ENCODE measurements at places on chromosomes 5 and 9. TPM values are rescaled to one million over a fixed set of nuclear protein-coding genes. Genes with fewer than 3 reads are reported as not detected.

The CYLC2 gene
- not detected for total RNA-seq

The SELENOP gene
- not detected for total RNA-seq

The PCDHGA3 gene
- total RNA-seq: 1.7 TPM

The ASTN2 gene
- total RNA-seq: 9.5 TPM

The CD14 gene
- 1.5 TPM for total RNA-seq

The MYMK gene
- not detected for total RNA-seq

The RANBP3L gene
- total RNA-seq: not detected

The FST gene
- total RNA-seq: 14.7 TPM

The PCDHB16 gene
- 1.7 TPM for total RNA-seq

DNA sequence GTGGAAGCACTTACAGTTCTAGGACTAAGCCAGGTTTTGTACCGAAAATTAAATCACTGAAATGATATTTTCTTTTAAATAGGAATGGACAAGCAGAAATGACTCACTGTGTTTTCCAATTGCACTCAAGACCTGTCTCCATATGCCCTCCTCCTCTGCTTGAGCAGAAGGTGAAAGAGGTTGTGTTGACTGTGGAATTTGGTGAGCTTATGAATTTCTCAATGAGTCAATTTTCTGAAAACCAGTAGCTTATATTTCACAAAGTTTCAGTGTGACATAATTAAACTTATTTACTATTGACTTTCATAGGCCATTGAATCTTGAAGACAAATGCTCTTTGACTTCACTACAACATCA is 249.9 kb downstream of the NPR3 start:
- DNase-seq: no peak

- DNase-seq: peak; percentile 68
These were observed 64.2 kb upstream of the ABL1 start for GRCh38 chr9:130770679-130771442.

DNA sequence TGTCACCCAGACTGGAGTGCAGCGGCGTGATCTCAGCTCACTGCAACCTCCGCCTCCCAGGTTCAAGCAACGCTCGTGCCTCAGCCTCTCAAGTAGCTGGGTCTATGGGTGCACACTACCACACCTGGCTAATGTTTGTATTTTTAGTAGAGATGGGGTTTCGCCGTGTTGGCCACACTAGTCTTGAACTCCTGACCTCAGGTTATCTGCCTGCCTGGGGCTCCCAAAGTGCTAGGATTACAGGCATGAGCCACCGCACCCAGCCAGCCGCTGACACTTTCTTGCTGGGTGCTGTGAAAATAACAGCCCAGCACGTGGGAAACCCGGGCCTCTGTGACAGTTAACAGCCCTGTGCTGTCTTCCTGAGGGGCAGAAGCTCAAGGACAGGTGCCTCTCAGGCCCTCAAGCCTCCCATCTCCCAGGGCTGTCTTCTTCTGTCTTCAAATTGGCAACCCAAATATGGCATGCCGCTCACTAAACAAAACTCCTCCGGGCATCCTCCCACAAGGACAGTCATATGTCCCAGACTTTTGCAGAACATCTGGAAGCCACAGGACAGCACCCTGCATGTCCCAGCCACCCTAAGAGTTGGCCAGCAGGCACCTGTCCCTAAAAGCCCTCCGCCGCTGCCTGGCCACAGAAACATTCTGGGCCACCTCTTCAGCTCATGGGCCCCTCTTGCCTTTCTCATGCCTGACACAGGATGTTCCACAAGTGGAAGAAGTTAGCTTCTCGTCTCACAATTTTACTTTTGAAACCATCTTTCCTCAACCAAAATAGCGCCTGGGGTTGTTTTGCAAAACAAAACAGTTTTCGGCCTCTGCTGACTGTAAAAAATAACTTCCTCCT is 233.6 kb downstream of the SYK start:
- DNase-seq: no peak

- DNase-seq: no peak
These were observed 107.7 kb downstream of the TENT4A start for GRCh38 chr5:6820851-6821479.

DNA sequence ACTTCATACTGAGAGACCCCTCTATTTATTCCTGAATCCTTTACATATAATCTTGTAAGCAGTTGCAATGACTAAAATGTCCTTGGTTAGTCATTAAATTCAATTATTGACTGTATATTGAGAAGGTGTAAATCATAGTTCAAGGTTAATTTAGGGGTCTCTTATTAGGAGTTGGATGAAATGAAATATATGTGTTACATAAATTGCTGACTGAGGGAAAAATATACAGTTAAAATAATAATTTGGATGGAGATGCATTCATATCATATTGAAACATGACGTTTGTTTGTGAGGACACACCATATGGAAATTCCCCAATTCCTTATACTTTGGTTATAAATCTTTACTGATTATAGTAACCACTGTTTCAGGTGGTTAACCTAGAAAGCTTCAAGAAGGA is 430.6 kb downstream of the PDE4D start:
- no peak for DNase-seq

DNA sequence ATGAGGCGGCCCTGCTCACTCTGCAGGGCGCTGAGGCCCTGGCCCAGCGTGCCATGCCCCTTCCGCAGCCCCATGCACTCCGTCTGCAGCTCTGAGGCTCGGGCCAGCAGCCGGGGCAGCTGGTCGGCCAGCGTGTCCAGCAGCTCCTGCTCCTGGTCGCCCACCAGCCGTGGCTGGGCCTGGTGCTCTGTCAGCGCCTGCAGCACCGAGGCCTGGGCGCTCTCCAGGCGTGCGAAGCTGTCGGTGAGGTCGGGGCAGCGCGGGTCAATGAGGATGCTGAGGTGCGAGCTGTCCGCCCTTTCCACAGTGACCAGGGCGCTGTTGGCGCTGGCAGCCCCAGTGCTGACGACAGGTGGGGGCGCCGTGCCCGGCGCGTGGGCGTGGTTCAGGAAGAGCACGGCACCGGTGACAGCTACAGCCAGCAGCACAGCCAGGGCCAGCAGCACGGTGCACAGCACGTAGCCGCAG is 9.4 kb downstream of the FIBCD1 start:
- DNase-seq: no peak

- DNase-seq: no peak
These were observed 74.0 kb downstream of the NSG2 start for GRCh38 chr5:174119468-174119881.

- no peak for DNase-seq
These were observed 37.6 kb upstream of the SLCO6A1 start for GRCh38 chr5:102536323-102536928.

- no peak for DNase-seq
These were observed 820 bp downstream of the FBP1 start for GRCh38 chr9:94638335-94639060.

GRCh38 chr9:136835932-136836904 is 6.1 kb upstream of the AJM1 start:
- no peak for DNase-seq

DNA sequence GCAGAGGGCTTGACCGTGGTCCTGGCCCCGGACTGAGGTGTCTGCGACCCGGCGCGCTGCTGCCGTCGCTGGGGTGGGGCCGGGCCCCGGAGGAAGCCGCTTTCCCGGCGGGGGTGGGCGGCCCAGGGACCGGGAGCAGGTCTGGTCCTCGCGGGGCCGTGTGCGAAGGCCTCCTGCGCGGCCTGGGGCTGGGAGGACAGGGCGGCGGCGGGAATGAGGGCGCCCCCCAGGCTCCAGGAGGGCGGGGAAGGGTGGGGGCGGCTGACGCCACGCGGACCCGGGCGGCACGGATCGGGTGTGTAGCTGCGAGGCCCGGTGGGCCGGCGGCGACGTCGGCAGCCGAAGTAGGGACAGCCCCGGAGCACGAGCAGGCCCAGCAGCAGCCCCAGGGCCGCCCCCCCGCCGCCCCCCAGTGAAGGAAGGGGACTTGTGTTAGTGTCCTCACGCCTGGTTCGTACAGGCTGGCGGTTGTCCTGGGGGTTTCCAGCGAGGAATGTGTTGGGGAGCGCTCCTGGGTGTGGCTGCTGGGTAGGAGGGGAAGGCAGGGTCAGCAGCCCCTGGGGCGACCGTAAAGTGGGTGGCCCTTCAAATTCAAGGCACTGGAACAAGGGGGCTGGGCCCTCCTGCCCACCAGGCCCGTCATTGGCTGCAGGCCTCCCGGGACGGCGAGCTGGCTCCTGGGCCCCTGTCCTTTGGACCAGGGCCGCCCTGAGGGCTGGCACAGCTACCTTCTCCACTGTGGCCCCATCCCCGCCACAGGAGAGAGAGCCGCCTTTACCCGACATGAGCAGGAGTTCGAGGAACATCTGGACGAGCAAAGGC is 597 bp upstream of the TMEM250 start:
- peak; percentile 35 for DNase-seq

DNA sequence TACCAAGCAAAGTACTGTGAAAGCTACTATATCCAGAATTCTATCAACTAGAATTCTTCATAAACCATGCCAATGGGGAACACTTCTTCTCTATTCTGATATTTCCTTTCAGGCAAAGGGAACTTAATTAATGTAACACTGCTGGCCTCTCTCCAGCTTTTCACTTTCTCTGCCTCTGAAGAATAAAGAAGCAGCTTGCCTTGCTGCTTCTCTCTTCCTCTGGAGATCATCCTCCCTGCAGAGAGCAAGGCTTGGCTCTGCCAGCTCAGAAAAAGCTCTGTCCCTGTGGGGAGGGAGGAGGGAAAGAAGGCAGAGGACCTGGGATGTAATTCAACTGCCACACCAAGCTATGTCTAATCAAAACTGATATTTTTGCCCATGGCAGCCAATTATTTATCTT is 6.5 kb downstream of the CTNND2 start:
- DNase-seq: no peak

- DNase-seq: peak; percentile 44
These were observed 36.4 kb downstream of the JADE2 start for GRCh38 chr5:134561871-134562296.

DNA sequence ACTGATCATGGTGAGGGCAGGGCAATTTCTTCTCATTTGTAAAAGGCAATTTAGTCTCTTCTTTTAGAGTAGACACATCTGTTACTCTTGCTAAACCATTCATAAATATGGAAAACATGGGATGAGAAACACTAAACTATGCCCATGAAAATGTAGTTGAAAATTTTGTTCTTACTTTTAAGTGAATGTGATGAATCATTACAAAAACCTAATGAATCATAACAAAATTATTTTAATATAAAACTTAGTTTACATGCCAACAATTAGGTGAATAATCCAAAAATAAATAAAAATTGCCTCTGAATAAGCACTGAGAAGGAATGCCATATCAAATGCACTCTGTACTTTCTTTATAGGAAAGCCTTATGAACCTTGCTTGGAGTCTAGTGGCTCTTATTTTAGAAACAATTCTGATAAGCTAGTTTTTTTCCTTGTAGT is 297.7 kb upstream of the EFNA5 start:
- peak; percentile 18 for DNase-seq

DNA sequence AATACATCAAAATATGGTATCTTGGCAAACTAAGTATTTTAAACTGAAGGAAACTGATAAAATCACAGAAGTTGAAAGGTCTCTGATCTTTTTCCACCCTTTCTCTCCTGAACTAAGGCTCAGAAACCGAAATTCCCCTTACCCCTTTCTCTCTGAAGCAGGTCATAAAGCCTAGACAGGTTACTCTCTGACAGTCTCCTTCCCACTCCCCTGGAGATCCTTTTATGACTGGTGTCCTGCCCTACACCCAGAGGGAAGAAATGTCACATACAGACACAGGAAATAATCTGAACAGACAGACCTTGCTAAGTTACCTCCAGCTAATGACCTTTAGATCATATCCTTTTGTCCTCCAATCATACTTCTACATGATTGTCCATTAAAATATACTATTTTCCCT is 127.4 kb downstream of the HCN1 start:
- no peak for DNase-seq

DNA sequence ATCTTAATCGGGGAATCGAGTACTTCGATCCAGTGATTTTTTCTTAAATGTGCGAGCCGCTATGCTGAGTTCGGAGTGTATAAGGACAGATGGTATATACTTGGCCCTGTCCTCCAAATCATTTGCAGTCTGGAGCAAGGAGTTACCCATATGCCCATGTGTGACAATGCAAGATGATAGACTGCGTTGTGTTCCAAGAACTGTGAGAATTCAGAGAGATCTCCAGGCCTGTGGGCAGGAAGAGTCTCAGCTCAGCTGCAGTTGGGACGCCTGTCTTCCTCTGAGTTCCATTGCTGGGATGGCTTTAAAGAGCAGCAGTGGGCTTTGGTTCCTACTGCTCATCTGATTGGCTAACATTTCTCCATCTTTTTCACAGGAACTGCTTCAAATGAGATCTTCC is 106.6 kb downstream of the ADAMTS16 start:
- DNase-seq: no peak

GRCh38 chr5:74639807-74640449 is 600 bp downstream of the ENC1 start:
- peak; percentile 64 for DNase-seq

GRCh38 chr9:120351106-120351505 is 228.9 kb downstream of the CDK5RAP2 start:
- DNase-seq: no peak

GRCh38 chr5:169460123-169460522 is 123.5 kb upstream of the SPDL1 start:
- no peak for DNase-seq
